ENCODE measurements at places on chromosomes 13 and 19.
A peak's percentile ranks its signal among the peaks of the same experiment; 100 is the strongest.

- DNase-seq = no peak
Measured at GRCh38 chr19:10898633-10899032, 27.3 kb downstream of the CARM1 start.

GRCh38 chr13:91313581-91313980 is 33.9 kb upstream of the MIR17HG start:
- DNase-seq = no peak

GRCh38 chr19:42176990-42177685 is 40.3 kb downstream of the DEDD2 start:
- DNase-seq = peak; percentile 79

GRCh38 chr19:29819986-29820385 is 8.2 kb downstream of the CCNE1 start:
- DNase-seq = no peak

All from activated naive CD4-positive, alpha-beta T cell treated with Interleukin-2 at 50 U/mL for 16 hours (primary cell).